ENCODE measurements at places on chromosomes 7 and 10.

- no peak for DNase-seq
Observed at GRCh38 chr7:29987811-29988317, 1.7 kb downstream of the SCRN1 start.

DNA sequence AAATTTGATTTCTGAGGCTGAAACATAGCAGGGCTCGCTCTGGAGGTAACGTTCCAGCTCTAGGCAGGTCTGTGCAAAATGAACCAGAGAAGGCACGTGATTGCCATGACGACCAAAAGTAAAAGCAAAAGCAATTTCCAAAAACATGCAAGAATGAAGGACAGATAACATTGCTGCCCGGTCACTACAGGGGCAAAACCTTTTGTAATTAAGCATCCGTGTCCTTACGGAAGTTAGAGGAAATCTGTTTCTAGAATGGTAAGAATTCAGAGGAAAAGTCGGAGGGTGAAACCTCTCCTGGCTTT is 2.9 kb downstream of the KLF6 start:
- no peak for DNase-seq

- no peak for DNase-seq
Observed at GRCh38 chr7:100449190-100449795, 13.0 kb upstream of the PPP1R35 start.

DNA sequence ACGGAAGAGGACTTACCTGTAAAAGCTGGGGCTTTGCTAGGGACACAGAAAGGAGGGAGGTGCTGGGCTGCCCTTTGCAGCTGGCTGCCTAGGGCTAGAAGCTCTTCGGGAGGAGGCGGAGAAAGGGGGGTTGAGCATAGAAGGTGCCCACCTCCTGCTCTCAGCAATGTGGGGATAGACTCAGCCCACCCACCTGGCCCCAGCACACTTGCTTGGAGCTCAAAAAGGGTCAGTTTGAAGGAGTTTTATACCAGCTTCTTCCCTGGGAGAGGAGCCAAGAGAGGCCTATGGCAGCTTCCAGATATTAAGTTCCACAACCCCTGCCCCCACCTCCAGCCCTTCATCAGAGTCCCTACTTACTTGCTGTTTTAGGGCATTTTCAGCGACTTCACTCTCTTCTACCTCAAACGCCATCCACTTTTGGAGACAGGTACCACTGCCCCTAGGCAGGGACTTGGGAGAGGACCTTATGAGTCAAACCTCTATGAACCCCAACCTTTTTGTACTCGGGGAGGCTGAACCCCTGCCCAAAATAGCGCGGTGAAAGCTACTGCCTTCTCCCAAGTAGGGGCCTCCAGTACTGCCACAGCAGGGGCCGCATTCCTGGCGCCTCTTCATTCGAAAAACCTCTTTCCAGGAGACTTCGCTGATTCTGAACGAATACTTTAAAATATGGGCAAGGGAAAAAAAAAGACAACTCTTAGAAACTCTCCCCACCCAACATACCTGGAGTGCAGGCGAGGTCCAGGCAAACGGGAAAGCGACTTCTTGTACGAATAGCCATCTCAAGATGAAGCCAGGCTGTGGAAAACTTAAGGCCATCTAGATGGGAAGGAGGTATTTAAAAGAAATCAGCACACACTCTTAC is 1.2 kb upstream of the EVX1 start:
- no peak for DNase-seq

DNA sequence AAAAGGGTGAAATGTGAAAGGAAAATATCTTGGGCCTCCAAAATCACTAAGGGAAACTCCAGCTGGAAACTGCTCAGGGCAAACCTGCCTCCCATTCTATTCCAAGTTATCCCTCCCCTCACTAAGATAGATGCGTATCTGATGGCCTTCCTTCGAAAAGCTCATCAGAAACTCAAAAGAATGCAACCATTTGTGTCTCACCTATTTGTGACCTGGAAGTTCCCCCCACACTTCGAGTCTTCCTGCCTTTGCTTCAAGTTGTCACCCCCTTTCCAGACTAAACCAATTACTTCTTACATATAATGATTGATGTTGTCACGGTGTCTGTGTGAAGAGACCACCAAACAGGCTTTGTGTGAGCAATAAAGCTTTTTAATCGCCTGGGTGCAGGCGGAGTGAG is 69.3 kb downstream of the ST8SIA6 start:
- DNase-seq: no peak

DNA sequence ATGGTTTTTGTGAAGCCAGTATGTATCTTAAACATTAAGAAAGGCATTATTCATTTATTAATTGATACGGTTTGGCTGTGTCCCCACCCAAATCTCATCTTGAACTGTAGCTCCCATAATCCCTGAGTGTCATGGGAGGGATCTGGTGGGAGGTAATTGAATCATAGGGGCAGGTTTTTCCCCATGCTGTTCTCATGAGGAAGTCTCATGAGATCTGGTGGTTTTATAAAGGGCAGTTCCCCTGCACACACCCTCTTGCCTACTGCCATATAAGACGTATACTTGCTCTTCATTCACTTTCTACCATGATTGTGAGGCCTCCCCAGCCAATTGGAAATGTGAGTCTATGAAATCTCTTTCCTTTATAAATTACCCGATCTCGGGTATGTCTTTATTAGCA is 28.1 kb downstream of the OTUD1 start:
- DNase-seq: no peak

DNA sequence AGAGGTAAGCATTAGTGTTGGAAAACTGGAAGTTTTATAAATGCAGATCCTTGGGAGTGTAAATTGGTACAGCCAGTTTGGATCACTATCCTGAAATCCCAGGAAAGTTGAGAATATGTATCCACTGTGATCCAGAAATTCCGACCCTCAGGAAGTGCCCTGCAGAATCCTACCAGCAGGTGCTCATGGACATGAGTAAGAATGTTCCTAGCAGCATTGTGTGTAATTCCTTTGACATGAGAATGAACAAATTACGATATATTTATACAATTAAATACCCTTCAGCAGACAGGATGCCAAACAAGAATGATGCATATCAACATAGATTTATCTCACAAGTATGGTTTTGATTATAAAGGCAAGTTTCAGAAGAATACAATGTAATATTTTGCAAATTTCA is 181.6 kb downstream of the XPNPEP1 start:
- no peak for DNase-seq

DNA sequence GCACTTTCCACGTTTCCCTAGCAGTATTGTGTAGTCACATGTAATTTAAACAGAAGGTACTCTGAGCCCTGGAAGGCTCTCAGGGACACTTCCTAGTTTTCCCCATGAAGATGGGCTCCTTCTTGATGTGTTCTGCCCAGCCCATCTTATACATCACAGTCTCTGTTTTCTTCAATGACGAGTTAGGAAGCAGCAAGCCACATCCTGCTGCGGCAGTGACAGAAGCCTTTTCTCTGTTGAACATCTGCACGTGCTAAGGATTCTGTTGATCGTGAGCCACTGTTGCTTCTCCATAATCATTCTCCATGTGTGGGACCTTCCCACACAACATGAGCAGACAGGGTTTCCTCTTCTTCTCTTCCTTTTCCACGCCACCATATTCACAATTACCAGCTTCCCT is 298.0 kb upstream of the IMMP2L start:
- no peak for DNase-seq

- DNase-seq: peak; percentile 9
Observed at GRCh38 chr7:73520673-73521635, 1.1 kb downstream of the BAZ1B start.

DNA sequence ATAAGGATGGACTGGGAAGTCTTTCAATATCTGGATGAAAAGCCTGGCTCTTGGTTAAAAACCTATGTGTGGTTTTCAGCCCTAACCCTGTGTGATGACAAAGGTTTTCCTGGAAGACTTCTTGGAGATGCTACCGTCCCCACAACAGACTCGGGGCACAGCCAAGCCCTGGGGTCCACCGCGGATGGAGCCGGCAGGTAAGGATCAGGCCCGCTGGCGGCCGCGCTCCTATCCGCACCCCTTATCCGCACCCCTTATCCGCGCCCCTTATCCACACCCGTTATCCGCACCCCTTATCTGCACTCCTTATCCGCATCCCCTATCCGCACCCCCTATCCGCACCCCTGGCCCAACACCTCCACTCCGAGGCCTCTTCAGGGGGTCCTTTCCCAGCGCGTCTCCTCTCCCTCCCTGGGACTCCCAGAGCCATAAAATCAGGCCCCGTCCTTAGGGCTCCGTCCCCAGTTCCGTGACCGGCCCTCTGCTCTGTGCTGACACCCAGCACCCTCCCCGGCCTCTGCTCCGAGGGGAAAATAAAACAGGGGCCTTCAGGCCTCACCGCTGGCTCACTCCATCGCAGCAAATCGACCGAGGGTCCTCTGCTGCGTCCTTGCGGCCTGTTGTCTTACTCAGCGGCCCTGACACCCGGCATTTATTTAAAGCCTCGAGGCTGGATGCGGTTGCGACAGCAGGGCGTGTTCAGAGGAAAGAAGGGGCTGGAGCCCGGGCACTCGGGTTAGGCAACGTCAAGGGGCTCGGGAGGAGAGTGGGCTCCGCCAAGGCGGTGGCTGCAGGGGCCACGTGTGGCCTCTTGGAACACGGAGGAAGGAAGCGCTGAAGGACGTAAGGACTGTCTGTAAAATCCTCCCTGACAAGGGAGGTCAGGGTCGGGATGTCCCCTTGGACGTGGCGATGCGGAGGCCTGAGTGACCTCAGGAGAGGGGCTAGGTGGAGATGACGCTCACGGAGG is 215.1 kb upstream of the ADARB2 start:
- no peak for DNase-seq

- DNase-seq: no peak
Observed at GRCh38 chr7:134891696-134892678, 94.3 kb upstream of the AGBL3 start.

DNA sequence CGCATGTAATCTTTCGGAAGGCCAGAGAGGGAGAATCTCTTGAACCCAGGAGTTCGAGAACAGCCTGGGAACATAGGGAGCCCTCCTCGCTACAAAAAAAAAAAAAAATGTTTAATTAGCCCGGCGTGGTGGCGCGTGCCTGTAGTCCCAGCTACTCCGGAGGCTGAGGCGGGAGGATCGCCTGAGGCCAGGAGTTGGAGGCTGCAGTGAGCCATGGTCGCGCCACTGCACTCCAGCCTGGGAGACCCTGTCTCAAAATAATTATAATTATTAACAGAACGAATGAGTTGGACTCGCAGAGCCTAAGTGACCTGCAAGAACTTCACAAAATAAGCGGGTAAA is 794 bp downstream of the PCGF6 start:
- DNase-seq: no peak

DNA sequence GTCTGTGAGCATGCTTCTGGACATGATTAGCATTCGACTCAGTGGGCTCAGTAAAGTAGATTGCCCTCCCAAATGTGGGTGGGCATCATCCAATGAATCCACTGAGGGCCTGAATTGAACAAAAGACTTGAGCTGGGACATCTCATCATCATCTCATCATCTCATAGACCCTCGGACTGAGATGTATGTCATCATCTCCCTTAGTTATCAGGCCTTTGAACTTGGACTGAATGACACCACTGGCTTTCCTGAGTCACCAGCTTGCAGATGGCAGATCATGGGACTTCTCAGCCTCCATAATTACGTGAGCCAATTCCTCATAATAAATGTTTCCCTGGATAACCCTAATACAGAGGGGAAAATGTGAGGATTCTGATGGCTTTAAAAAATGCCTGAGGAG is 128.3 kb upstream of the LSM8 start:
- DNase-seq: no peak

DNA sequence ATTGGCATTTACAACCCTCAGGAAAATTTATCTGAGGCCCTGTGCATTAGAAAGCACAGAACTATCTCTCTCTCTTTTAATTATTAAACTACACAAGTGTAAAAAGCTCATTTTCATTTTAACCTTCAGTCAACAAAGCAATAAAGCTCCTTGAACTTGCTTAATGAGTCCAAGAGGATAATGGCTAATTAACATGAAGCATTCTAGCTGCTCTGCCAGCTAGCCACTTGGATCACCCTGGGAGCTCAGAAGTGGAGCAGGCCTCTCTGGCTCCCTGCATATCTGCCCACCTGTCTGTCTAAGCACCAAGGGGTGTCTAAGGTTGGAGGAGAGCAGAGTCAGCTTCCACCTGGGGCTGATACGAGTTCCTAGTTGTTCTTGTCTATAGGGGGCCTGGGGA is 56.0 kb upstream of the SLC35G1 start:
- DNase-seq: no peak

GRCh38 chr10:115092258-115092554 is 959 bp upstream of the ATRNL1 start:
- DNase-seq: no peak

GRCh38 chr10:73744664-73744975 is 448 bp downstream of the SEC24C start:
- DNase-seq: peak; percentile 53

GRCh38 chr10:125982260-125982948 is 86.0 kb downstream of the FANK1 start:
- DNase-seq: peak; percentile 35

- no peak for DNase-seq
Observed at GRCh38 chr7:28246921-28247461, 66.4 kb upstream of the JAZF1 start.

- DNase-seq: no peak
Observed at GRCh38 chr10:24152270-24152669, 56.7 kb upstream of the KIAA1217 start.

GRCh38 chr7:44216019-44216418 is 15.2 kb downstream of the YKT6 start:
- no peak for DNase-seq

- DNase-seq: no peak
Observed at GRCh38 chr7:47953822-47954221, 5.6 kb upstream of the PKD1L1 start.
